Central memory CD8-positive, alpha-beta T cell (primary cell): ENCODE measurements at places on chromosomes 5 and 9.

DNA sequence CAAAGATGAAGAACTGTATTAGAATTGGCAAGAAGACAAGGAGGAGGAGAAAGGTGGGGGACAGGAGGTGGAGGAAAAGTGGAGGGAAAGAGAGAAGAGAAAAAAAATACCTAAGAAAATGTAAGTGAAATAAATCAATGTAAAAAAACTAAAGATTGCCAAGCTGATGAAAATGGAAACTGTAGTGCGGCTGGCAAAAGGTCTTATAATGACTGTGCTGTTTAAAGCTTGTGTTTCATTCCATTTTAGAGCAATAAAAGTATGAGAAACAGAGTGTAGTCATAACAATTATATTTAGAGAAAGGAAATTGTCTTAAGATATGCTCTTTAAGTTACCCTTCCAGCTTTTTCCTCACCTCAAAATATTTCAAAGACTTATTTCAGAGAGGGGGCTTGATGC is 670.5 kb upstream of the SEMA6A start:
- H3K36me3 ChIP-seq: no peaks in the 10 kb centered on the region
- H3K27me3 ChIP-seq: no peaks in the 10 kb centered on the region
- no peak for DNase-seq
- no peak overlapping the region for H3K27ac ChIP-seq
- H3K4me3 ChIP-seq: no peak overlapping the region

DNA sequence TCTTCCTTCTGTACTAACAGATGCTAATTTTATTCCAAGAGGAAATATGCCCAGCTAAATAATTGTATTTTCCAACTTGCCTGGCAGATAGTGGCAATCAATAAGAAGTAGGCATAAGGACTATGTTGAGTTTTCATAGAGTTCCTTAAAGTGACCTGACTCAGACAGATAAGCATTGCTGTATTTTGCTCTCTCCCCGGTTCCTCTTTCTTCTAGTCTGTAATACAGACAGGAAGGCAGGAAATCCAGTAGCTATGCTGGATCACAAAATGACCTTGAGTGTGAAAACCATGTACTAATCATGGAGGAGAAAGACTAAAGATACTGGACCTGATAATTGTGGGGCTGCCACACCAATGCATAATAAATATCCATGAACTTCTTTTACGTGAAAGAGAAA is 701.7 kb downstream of the CETN3 start:
- H3K4me1 ChIP-seq: no peaks in the 10 kb centered on the region
- DNase-seq: no peak
- no peak overlapping the region for H3K27ac ChIP-seq
- H3K4me3 ChIP-seq: no peak overlapping the region

- H3K27ac ChIP-seq: no peak overlapping the region
- no peak overlapping the region for H3K4me3 ChIP-seq
- DNase-seq: no peak
- H3K36me3 ChIP-seq: no peaks in the 10 kb centered on the region
These were observed 194.5 kb downstream of the ARL15 start for GRCh38 chr5:54115735-54116403.

GRCh38 chr5:175235251-175235960 is 208.6 kb downstream of the DRD1 start:
- H3K4me1 ChIP-seq: no peaks in the 10 kb centered on the region
- peaks cover 72% of the 10 kb centered on the region for H3K27me3 ChIP-seq
- H3K4me3 ChIP-seq: no peak overlapping the region
- no peaks in the 10 kb centered on the region for H3K36me3 ChIP-seq

- H3K27ac ChIP-seq: no peak overlapping the region
- H3K36me3 ChIP-seq: no peaks in the 10 kb centered on the region
- no peak overlapping the region for H3K4me3 ChIP-seq
- H3K27me3 ChIP-seq: no peaks in the 10 kb centered on the region
- DNase-seq: no peak
These were observed 60.3 kb upstream of the MAP3K1 start for GRCh38 chr5:56755036-56755555.

DNA sequence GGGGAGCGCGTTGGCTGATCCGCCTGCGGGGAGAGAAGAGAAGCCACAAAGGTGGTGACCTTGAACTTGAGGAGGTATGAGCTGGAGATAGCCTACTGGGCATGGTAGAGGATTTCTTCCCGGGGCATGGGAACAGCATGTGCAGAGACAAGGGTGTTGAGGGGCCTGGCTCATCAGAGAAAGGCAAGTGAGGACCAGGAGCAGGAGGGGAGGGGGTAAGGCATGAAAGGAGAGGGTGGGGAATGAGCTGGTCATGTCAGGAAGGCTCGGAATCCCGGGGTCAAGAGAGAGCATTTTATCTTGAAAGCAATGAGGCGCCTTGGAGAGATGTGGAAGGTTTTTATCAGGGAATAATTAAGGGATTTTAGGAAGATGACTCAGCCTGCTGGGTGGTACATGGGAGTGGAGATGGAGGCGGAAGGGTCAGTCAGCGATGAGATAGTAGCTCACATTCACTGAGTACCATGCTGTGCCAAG is 121.1 kb downstream of the LHX2 start:
- no peaks in the 10 kb centered on the region for H3K4me1 ChIP-seq
- H3K27ac ChIP-seq: no peak overlapping the region
- H3K27me3 ChIP-seq: no peaks in the 10 kb centered on the region
- no peaks in the 10 kb centered on the region for H3K36me3 ChIP-seq
- H3K4me3 ChIP-seq: no peak overlapping the region

DNA sequence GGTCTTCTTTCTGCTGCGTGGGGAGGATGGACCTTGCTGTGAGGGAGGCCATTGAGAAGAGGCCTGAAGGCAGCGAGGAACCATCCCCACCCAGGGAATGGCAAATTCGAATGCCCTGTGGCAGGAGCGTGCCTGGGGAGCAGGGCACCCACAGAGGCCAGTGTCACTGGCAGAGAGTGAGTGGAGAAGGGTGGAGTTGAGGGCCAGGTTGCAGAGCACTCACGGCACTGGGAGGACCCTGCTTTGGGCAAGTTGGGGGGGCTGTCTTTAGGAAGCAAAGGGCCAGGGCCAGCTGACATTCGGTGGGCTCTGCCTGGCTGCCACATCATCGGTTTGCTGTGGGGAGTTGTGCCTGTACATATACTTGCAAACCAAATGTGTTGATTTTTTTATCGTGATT is 47.2 kb downstream of the SYK start:
- H3K4me3 ChIP-seq: no peak overlapping the region
- no peaks in the 10 kb centered on the region for H3K4me1 ChIP-seq

- no peaks in the 10 kb centered on the region for H3K4me1 ChIP-seq
- H3K27ac ChIP-seq: no peak overlapping the region
- no peaks in the 10 kb centered on the region for H3K36me3 ChIP-seq
- no peak overlapping the region for H3K4me3 ChIP-seq
These were observed 38.5 kb upstream of the ADAMTS16 start for GRCh38 chr5:5101676-5102075.

DNA sequence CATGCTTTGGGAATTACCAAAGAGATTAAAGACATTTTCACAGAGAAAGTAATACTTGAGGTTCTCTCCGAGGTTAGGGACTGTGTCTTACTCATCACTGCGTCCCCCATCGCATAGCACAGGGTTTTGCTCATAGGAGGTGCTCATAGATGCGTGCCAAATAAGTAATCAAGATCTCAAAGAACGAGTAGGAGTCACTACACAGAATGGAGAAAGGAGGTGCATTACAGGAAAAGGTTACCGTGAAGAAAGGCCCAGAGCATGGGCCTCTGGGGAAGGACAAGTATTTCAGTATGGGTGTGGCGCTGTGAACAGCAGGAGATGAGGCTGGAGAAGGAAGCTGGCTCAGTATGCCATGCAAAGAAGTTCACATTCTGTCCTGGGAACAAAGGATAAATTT is 182.4 kb downstream of the ACTL7B start:
- no peaks in the 10 kb centered on the region for H3K36me3 ChIP-seq
- H3K4me3 ChIP-seq: no peak overlapping the region
- H3K27ac ChIP-seq: no peak overlapping the region
- DNase-seq: no peak
- no peaks in the 10 kb centered on the region for H3K27me3 ChIP-seq

- no peaks in the 10 kb centered on the region for H3K36me3 ChIP-seq
- no peak overlapping the region for H3K27ac ChIP-seq
- DNase-seq: no peak
- no peaks in the 10 kb centered on the region for H3K4me1 ChIP-seq
- peaks cover 20% of the 10 kb centered on the region for H3K27me3 ChIP-seq
These were observed 148.1 kb upstream of the DMRT1 start for GRCh38 chr9:693201-694091.

- no peaks in the 10 kb centered on the region for H3K4me1 ChIP-seq
- no peaks in the 10 kb centered on the region for H3K27me3 ChIP-seq
- no peak overlapping the region for H3K4me3 ChIP-seq
- H3K27ac ChIP-seq: no peak overlapping the region
- H3K36me3 ChIP-seq: no peaks in the 10 kb centered on the region
These were observed 212.6 kb upstream of the ACTBL2 start for GRCh38 chr5:57695179-57695578.

DNA sequence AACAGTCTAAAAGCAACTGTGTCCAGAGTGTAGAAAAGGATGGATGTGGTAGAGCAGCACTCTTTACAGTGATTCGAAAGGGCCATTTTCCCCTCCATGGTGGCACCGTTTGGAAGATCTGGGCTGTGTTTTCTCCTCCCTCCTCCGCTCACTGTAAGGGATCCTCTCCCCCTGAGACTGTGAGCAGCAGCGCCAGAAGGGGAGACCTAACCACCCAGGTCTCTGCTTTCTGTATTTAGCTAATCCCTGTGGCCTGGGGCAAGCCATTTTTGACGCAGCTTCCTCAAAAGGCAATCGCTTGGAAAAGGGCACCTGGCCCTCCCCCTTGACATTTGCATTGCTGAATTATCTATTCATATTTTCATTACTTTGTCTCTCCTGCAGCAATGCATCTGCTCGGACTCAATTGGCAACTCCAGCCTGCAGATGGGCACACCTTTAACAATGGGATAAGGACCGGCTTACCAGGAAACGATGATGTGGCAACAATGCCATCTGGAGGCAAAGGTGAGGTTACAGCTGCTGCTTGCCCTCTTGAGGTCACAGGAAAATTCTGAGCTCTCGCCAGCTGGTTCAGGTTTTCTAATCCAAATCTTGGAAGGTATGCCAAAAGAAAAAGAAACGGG is 244.3 kb upstream of the WWC1 start:
- H3K36me3 ChIP-seq: no peaks in the 10 kb centered on the region
- no peak overlapping the region for H3K4me3 ChIP-seq
- H3K4me1 ChIP-seq: no peaks in the 10 kb centered on the region
- H3K27ac ChIP-seq: no peak overlapping the region
- peaks cover 7% of the 10 kb centered on the region for H3K27me3 ChIP-seq

DNA sequence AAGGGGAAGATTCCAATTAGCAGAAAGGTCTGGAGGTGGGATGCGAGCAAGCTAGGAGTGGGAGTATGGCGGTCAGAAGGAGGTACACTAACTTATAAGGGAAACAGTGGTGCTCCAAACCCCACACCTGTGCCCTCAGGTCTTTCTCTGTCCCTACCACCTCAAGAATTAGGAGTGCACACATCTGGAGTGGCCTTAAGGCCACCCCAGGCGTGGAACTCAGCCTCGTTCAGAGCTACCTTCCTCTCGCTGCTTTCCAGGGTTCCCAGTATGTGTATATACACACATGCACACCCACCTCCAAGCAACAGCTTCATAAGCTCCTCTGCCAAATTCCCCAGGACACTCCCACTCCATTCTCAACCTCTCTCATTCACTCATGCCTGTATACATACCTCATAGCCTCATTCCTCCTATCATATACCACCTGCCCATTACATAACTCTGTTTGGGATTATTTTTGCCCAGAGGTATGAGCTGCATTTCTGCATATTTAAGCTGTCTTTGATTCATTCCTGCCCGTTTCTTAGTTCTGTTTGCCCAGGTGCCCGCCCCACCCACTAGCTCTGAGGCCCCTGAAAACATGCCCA is 118.7 kb downstream of the PSD2 start:
- H3K4me3 ChIP-seq: no peak overlapping the region
- DNase-seq: no peak
- H3K27me3 ChIP-seq: peaks cover 14% of the 10 kb centered on the region
- peaks cover 2% of the 10 kb centered on the region for H3K36me3 ChIP-seq
- H3K27ac ChIP-seq: no peak overlapping the region
- H3K4me1 ChIP-seq: no peaks in the 10 kb centered on the region

DNA sequence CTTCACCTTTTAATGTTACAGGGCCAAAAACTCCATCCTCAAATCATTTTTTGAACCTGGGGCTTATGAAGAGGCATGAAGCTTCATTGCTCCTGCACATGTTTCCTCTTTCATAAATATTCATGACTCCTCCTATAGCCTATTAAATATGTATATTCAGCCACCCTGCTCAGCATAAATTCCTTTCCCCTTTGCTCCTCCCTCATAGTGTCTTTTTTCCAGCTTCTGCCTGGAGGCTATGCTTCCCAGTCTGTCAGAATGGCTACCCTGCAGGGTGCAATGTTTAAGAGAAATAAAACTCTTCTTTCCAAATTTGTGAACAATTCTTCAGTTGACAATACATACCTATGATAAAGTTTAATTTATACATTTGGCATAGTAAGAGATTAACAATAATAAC is 1082.9 kb upstream of the CDH18 start:
- H3K36me3 ChIP-seq: no peaks in the 10 kb centered on the region
- no peak overlapping the region for H3K4me3 ChIP-seq
- no peak for DNase-seq
- H3K27me3 ChIP-seq: no peaks in the 10 kb centered on the region
- no peaks in the 10 kb centered on the region for H3K4me1 ChIP-seq

GRCh38 chr9:89457376-89457855 is 40.5 kb downstream of the SEMA4D start:
- H3K27ac ChIP-seq: no peak overlapping the region
- H3K4me1 ChIP-seq: peaks cover 76% of the 10 kb centered on the region
- H3K4me3 ChIP-seq: no peak overlapping the region

DNA sequence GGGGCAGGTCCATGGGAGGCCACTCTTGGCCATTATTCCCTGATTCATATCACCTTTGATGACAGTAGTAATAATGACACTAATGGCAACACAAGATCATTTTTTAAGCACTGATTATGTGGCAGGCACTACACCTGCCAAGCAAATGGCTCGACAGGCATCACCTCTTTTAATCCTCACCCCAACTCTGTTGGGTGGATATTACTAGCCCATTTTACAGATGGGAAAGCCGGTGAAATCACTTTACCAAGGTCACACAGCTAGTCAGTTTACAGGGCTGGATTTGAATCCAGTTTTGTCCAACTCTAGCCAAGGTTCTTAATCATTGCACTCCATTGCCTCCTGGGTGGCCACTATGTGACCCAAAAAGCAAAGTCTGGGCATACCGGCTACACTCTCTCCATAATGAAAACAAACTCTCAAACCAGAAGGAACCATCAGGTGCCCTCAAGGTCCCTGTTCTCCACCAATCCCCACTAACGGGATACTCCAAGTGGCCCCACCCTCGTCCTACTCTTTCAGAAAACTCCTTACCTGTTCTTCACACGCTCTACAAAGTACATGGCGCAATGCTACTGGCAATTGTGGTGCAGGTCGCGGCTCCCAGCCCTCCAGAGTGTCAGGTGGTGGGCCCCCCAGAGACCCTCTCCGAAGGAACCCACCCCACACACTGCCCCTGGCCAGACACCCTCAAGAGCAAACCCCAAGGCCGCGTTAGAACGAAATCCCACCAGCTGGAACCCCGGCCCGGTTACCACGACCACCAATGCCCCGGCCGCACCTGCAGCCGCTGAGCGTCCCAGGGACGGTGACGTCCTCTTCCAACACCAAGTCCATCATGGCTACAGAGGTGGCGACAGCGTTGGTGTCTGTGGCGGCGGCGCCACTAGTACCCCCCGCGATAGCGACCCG is 572 bp downstream of the CDK5RAP2 start:
- peaks cover 5% of the 10 kb centered on the region for H3K36me3 ChIP-seq
- H3K27ac ChIP-seq: peak overlapping the region; percentile 97
- H3K27me3 ChIP-seq: no peaks in the 10 kb centered on the region
